ENCODE measurements at places on chromosomes 6 and 20.

- no peak for DNase-seq
Measured at GRCh38 chr6:38088829-38089228, 269.3 kb downstream of the ZFAND3 start.

- no peak for DNase-seq
Measured at GRCh38 chr20:5557123-5557522, 193.1 kb upstream of the SHLD1 start.

DNA sequence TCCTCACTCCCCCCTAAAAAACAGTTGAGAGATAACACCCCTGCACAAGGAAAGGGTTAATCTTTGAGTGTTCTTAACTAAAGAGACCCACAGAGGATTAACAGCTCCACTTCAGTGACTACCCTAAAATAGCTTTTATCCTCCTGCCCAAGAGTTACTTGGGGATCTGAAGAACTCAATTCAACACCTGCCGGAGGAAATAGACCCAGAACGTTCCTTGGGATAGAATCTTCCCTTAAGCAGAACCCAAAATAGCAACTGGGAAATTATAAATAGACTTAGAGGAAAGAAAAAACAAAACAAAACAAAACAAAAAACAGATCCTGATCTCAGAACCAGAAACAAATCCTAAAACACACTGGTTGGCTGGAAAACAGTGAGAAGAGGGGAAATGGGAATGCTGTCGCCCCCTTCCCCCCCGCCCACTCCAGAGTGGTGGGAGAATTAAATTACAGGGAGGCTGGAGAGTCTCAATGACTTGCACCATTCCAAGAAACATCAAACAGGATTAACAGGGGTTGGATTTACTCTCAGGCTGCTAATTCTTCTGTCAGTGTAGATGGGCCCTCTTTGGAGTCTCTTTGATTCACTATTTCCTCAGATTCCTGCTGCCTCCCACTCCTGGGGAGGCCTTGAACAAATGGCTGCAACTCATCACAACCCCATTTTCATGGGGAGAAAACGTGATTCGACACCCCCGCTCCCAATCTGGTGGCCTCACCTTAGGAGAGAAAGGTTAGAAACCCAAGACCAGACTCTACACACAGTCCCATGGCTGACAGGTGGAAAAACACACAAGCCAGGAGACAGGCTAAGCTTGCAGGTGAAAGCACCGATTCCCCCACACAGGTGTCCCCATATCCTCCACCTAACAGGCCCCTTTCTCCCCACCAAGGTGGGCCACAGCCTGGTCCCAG lies 1.4 kb downstream of the PLAGL2 start:
- no peak for DNase-seq

DNA sequence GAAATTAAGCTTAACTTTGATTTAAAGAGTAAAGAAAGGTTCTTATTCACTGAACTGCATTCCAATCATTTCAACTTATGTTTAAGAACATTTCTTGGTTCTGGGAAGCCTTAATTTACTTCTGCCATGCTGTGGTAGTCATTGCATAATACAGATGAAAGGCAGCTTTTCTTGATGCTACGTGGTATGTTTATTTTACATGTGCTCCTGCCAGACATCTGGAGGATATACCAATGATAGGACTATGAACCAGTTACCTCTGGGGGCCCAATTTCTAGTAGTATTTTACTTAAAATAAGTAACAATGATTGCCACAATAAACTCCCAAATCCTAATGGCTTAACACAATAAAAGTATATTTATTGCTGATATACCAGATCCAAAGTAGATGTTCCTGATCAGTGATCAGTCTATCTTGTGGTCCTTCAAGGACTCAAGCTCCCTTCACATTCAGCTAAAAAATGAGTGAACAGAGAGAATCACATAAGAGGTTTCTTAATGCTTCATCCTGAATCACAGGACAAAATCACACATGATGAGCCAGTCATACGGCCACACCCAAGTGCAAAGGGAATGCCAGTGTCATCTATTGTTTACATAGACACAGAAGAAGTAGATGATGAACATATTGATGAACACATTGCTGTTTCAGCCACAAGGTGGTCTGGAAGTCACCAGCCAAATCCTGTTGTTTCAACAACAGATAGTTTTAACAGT lies 56.5 kb upstream of the CCN2 start:
- no peak for DNase-seq

DNA sequence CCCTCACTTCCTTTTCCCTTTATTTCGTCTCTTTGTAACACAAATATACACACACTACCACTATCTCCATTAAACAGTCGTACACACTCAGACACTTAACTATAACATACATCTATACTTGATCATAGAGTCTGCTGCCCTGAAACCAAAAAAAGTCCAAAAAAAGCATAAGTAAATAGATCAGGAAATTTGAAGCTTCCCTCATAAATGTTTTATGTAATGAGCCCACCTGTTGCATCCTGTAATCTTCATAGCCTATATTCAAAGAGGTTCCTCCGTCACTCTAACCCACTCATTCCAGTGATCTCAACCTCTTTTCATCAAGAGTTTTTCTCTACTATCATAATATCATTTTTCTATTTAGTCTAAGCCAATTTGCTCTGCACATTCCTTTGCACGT lies 6.9 kb upstream of the OR12D2 start:
- no peak for DNase-seq

- no peak for DNase-seq
Measured at GRCh38 chr6:3336066-3336786, 77.5 kb downstream of the PSMG4 start.

GRCh38 chr6:42239736-42240375 lies 22.2 kb upstream of the MRPS10 start:
- no peak for DNase-seq

GRCh38 chr6:166772518-166772917 lies 145.5 kb upstream of the RPS6KA2 start:
- DNase-seq: no peak

GRCh38 chr6:153108315-153108714 lies 22.8 kb downstream of the RGS17 start:
- no peak for DNase-seq

DNA sequence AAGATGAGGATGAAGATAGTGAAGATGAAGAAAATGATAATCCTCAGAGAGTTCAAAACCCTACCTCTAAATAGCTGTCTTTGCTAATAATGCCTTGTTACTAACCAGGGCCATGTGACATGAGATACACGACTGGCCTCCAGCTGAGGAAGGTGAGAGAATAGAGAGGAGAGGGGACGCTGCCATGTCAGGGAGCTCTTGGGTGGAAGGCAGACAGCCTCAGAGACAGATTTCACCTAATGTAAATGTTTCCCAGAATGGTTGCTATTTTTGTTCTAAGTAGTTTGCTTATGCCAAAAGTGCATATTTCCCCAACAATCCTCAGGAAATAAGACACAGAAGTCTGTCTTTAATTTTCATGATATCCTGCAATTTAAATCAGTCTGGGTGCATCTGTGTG lies 138.4 kb downstream of the ELOVL4 start:
- no peak for DNase-seq

- no peak for DNase-seq
Measured at GRCh38 chr6:23368557-23368956, 757.5 kb upstream of the NRSN1 start.

GRCh38 chr20:18666803-18667415 lies 79.1 kb downstream of the DTD1 start:
- DNase-seq: no peak

DNA sequence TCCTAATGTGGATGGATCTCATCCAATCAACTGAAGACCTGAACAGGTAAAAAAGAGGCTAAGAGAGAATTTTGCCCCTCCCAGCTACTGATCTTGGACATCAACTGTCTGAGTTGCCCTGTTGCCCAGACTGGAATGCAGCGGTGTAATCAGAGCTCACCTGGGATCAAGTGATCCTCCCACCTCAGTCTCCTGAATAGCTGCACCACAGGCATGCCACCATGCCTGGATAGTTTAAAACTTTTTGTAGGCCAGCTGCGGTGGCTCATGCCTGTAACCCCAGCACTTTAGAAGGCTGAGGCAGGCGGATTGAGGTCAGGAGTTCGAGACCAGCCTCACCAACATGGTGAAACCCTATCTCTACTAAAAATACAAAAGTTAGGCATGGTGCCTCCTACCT lies 34.9 kb upstream of the GCNT2 start:
- DNase-seq: no peak

- no peak for DNase-seq
Measured at GRCh38 chr6:139711804-139712585, 337.5 kb upstream of the CITED2 start.

DNA sequence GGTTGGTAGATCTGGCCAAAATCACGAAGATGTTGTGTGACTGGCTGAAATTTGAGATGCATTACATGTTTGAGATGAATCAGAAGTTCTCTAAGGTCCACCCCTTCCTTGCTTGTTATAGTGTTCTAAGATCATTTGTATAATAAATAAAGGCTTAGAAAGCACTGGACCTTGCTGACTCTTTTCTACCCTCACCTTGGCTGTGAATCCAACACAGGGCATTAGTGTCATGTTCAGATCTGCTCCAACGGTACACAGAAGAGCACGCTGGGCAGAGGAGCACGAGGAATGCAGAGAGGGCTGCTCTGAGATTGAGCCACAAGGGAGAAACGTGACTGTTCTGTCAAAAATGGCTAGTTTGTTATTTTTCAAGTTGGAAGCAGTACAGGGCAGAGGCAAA lies 169.5 kb upstream of the HDAC2 start:
- no peak for DNase-seq

DNA sequence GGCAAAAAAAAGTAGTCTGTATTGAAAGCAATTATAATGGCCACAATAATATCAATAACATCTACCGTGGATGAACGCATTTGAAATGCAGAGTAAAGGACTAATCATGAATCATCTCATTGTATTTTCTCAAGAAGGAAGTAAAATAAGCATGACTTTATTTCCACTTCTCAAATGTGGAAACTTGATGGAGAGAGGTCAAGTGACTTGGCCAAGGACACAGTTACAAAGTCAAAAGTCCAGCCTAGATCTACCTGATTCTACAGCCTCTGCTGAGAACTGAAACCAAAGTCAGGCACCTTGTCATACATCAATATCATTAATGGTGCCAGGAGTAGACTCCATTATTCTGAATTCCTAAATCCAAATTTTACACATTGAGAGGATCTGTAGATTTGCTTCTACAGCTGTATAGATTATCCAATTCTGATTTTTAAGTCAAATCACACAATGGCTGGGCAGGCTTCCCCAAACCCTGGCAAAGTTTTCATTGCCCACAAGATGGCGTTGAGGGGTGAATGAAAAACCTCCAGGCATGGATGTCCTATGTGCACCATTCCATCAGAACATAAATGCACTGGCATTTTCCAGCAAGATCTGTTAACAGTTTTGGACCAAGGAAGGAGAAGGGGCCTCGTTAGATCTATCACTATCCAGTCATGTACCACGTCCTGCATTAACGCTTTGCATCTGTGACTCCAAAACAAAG lies 423.1 kb downstream of the MAFB start:
- no peak for DNase-seq

GRCh38 chr20:25546048-25546447 lies 39.3 kb downstream of the NINL start:
- no peak for DNase-seq

DNA sequence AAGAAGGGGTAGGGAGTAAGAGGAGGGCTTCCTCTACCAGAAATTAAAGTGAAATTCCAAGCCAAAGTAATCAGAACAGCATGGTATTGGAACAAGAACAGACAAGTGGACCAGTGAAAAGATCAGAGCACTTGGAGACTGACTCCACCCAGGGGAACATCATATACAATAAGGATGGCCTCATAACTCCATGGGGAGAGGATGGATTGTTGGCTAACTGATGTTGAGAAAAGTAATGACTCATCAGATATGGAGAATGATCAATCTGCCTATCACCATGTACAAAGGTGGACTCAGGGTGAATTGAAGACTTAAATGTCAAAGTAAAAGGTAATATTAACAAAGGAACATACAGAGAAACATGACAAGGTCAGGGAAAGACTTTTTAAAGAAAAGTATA lies 12.8 kb downstream of the SLC22A3 start:
- no peak for DNase-seq

GRCh38 chr6:161107779-161108730 lies 116.5 kb downstream of the MAP3K4 start:
- no peak for DNase-seq

DNA sequence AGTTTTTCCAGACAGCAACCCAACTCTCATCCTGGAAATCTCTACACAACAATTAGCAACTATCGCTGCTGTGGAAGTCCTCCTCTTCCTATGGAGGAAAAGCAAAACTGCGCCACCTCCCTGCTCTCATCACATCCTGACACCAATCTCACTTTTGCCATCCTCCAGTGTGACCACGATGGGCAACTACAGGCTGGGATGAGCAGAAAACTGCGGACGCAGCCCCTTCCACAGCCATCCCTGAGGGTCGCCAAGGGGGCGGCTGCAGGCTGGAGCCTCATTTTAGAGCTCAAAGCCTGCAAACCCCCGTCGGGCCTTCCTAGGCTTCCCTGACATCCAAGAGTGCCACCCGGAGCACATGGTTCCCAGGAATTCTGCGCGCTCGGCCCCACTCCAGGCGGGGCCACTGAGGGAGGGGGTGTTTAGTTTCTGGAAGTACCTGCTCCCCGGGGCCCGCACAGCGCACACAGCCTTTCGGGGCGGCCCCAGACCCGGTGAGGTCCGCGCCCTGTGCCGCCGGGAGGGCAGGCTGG lies 1.2 kb downstream of the TCFL5 start:
- no peak for DNase-seq

- DNase-seq: no peak
Measured at GRCh38 chr6:15755526-15755925, 92.7 kb upstream of the DTNBP1 start.

- no peak for DNase-seq
Measured at GRCh38 chr6:137248702-137249101, 29.5 kb upstream of the IFNGR1 start.

- DNase-seq: no peak
Measured at GRCh38 chr6:44667668-44668390, 280.3 kb downstream of the CDC5L start.

DNA sequence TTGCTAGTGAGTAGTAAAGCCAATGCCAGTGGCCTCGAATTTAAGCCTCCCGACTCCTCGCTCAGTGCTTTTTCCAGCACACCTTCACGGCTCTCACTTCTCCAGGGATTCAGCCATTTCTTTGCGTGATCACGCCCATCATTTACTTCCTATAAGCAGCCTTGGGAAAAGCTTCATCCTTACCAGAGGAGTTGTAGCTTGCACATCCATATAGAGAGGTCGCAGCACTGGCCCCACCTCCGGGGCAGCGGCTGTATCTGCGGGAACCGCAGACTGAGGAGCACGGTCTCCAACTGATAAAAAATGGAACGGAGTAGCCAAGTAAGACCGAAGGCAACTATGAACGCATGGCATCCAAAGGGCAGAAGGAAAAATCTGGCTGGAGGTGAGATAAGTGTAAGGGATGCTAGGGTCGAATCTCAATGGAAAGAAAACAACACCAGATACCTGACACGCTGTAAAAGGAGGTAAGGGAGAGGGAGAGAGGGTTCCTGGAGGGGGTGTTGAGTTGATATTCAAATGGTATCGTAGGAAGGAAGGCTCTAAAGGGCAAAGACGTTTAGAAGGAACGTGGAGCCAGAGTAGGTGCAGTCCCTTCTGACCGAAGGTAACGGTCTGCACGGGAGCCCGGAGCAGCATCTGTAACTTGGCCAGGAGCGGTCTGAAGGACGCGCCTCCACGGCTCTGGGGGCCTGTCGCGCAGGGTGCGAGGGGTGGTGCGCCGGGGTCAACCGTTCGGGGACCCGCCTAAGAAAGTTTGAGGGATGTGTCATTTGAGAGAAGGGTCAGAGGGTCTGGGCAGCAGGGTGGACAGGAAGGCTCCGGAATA lies 640 bp downstream of the NFS1 start:
- DNase-seq: peak; percentile 28

- no peak for DNase-seq
Measured at GRCh38 chr20:3777716-3778629, 3.3 kb downstream of the SPEF1 start.

Data from activated CD4-positive, CD25-positive, alpha-beta regulatory T cell (primary cell).